Stimulated activated CD8-positive, alpha-beta memory T cell treated with anti-CD3 and anti-CD28 coated beads, Interleukin-4, amount 100 ng/mL, for 48 hours (primary cell): ENCODE measurements at places on chromosomes 13 and 19.
A peak's percentile ranks its signal among the peaks of the same experiment; 100 is the strongest.

DNA sequence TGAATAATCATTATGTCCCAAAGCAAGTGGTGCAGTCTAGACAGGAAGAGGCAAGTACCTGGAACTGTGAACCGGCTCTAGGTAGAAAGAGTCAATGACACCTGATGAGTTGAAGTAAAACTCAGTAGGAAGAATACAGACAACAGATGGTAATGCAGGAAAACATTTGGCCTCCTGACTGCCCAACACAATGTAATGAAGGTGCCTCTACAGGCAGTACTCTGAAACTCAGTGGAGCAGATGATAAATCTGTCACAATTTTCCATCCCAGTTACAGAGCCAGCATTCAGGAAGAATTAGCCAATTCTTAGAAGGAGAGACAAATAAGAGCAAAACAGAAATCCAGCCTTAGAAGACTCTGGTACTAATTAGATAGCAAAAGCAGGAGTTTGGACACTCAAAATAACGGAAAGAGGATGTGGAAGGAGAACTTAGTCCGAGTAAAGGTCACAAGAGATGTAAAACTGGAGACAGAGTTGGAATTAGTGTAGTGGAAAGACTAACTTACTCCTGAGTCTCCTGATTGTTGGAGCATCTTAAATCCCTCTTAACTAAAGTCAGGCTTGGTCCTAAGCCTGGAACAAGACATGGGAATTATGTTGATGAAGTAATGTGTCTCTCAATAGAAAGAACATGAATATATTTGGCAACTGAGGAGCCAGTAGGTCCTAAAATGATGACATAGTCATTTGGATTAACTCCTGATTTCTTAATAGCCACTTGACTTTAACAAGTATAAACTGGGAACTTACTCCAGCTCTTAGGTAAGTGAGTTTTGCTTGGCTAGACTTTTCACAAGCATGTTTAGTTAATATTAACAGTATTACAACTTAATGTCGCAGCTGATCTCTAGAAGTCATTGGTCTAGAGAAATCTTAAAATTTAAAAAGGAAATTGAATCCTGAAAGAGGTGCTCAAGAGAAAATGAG, 457.3 kb upstream of the MIR17HG start:
- no peak for DNase-seq

DNA sequence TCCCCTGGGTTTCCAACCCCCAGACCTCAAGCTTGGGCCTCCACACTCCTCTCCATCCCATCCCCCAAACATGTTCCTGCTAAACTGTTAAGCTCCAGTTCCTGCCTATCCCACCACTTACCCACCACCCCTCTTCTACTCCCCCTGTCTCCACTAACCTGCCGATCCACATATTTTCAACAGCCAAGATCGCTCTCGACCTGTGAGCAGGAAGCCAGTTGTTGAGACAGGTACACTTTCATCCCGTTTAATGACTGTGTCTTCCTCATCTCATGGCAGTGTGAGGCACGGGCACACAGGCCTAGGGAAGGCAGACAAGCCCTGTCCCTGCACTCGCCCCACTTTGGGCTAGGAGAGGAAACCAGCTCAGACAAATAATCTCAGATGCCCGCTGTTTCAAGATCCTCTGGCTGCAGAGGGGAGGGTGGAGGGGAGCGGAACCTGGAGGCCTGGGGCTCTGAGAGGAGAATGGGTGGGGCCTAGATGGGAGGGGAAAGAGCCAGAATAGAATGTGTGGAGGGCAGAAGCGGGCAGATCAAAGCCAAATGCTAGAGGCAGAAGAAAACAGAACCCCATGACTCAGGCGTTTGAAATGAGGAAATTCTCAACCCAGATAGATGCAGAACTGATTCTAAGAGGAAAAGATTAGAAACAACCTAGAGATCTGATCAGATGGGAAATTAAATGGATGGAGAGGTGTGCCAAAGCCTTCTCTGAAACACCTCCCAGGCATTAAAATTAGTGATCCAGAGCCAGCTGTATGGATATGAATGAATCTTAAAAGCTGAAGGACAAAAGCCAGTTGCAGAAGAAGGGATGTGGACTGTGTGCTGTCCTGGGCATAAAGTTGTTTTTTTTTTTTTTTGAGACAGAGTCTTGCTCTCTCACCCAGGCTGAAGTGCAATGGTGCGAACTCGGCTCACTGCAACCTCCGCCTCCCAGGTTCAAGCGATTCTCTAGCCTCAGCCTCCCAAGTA, 16.9 kb upstream of the CYP2S1 start:
- DNase-seq = peak; percentile 42

DNA sequence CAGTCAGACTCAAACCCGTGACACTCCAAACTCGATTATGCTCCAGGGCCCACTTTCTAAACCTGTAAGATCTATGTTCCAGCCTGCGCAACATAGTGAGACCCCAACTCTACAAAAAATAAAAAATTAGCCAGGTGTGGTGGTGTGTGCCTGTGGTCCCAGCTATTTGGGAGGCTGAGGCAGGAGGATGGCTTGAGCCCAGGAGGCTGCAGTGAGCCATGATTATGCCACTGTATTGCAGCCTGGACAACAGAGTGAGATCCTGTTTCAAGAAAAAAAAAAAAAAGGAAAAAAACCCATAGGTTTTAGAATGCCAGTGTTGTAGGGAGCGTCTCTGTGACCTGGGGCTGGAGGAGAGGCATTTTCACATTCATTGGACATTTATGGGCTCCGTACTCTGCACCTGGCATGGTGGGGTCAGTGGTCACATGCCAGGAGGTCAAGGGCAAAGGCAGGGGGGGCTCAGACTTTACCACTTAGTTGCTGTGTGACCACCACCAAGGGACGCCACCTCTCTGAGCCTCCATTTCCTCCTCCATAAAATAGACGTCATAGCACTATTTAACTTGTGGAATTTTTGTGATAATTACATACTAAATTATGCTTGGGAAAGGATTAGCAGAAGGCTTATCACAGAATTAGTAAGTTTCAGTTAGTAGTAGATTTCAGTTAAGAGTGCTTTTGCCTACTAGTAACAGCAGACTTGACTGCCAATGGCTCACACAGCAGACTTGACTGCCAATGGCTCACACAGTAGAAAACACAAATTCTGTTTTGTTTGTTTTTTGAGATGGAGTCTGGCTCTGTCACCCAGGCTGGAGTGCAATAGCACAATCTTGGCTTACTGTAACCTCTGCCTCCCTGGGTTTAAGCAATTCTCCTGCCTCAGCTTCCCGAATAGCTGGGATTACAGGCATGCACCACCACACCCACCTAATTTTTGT, 5.9 kb downstream of the SELENOV start:
- no peak for DNase-seq

DNA sequence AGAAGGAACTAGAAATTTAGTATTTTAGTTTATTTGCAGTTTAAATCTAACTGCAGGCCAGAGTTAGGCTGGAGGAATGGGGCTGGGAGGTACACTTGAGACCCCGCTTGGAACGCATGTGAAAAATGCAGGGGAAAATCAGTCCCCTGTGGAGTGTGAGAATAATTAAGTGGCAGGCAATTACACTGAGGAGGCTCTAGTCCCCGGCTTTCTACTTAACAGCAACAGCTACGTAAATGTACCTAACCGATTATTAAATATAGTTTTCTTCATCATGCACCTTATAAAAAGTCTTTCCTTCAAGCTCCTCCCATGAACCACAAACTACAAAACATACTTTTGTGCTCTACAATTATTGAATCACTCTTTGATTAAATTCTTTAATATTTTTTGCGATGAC, 804 bp downstream of the ZNF708 start:
- DNase-seq = no peak

DNA sequence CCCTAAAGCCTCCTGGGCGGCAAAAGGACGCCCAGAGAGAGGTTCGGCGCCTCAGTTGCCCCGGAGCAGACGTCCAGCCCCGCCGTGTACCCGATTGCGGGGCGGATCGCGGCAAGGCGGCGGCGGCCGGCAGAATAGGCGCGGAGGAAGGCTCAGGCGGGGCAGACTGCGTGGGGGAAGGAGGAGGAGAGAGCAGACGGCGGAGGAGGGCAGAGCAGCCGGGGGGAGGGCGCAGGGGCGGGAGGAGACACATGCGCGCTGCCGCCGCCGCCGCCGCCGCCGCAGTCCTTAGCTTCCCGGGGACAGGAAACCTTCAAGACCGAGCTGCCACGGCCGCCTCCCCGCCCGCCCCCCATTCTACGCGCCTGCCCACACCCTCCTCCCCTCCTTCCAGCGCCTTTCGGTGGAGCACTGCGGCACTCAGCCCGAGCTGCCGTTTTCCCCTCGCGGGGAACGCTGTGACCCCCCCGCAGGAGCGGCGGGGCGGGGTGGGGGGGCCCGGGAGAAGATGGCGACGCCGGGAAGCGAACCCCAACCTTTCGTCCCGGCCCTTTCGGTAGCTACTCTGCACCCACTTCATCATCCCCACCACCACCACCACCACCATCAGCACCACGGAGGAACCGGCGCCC, at the start of gene LRCH1:
LRCH1 (plus strand) TSS at position 282 of the 632 bp plus-strand sequence; CDS start at position 509, 227 bp downstream.
- peak; percentile 89 for DNase-seq

DNA sequence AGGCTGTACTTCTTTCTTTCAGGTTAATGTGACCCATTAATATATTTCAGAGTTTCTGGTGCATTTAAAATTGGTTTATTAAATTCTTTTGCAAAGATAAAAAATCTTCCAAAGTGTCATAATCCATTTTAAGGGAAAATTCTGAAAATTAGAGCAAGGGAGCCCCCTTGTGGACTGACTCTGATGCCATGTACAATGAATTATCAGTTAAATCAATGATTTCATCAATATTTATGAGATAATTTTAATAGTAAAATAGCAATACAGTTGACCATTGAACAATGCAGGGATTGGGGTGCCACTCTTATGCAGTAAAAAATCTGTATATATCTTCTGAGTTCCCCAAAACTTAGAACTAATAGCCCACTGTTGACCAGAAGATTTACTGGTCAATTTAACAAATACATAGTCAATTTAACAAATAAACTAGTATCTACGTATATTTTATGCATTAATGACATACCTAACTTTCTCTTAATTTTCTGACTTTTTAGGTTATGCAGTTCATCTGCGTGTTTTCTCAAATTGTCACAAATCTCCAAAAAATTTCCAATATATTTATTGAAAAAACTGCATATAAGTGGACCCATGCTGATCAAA, 479.1 kb upstream of the MIR17HG start:
- DNase-seq = no peak

DNA sequence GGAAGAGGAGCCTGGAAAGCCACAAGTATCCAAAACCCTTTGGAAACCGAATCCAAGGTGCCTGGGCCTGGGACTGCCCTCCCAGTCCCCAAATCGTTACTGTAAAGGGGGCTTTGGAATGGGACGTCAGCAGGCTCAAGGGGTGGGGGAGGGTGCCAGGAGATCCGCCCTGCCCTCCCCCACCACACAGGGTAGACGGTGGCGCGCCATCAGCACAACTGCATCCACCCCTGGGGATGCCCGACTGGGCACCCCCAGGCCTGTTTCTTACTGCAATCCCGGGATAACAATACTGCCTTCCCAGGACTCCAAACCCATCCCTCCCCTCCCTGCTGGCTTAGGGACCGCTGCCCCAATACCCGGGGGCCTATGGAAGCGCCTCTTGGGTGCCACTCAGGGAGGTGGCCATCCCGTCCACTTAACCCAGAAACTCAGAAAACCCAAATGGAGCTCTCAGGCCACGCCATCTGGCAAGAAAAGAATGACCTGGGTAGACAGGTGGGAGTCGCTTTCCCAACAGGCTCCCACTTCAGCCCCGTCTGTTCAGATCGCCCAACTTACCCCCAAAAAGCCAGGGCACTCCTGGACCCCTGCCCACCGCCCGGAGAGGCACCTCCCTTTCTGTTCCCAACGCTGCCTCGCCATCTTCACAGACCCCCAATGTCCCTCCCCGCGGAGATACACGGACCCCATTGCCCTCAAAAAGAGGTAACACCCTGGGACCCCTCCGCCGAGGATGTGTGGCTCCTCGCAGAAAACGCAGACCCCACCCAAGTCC, 2.4 kb downstream of the KLF16 start:
- no peak for DNase-seq

GRCh38 chr13:90315061-90315460, 1032.4 kb upstream of the MIR17HG start:
- no peak for DNase-seq

DNA sequence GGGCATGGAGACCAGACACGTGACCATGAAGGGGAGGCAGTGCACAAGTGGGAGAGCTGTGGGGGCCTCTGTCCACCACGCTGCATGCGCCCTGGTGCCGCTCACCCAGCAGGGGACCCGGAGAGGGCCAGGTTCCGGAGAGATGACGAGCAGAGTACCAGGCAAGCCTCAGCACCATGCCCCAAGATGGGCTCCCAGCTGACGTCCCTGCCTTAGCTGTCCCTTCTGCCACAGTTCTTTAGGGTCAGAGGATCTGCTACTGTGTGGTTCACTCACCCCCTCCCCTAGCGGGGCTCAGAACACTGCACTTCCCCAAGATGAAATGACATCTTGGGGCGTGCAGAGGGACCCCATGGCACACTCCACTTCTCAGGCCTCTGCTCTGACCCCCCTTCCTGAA, 9.6 kb upstream of the PRKD2 start:
- no peak for DNase-seq

DNA sequence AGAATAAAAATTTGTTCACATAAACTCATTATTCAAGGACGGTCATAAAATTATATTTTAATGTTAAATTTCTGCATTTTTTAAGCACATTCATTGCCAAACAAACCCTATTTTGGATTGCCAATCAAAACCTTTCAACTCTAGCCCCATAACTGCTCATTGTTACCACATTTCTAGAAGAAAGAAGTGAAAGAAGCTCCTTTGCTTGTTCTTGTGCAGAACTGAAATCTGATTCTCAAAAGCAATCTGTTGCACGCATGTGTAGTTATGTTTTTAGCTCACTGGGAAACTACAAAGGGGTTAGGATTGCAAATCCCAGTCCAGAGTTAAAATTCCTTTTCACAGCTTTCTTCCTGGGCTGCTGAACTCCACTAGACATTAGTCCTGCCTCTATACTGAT, 109.5 kb upstream of the MIR17HG start:
- DNase-seq = no peak

- DNase-seq = no peak
Observed at GRCh38 chr13:52847682-52848432, 583 bp downstream of the PCDH8 start.

- DNase-seq = peak; percentile 64
Observed at GRCh38 chr19:38264486-38265212, at the start of gene SPINT2. TSS of gene SPINT2 (plus strand) at chr19:38264573. CDS start at chr19:38264893, 320 bp downstream.

DNA sequence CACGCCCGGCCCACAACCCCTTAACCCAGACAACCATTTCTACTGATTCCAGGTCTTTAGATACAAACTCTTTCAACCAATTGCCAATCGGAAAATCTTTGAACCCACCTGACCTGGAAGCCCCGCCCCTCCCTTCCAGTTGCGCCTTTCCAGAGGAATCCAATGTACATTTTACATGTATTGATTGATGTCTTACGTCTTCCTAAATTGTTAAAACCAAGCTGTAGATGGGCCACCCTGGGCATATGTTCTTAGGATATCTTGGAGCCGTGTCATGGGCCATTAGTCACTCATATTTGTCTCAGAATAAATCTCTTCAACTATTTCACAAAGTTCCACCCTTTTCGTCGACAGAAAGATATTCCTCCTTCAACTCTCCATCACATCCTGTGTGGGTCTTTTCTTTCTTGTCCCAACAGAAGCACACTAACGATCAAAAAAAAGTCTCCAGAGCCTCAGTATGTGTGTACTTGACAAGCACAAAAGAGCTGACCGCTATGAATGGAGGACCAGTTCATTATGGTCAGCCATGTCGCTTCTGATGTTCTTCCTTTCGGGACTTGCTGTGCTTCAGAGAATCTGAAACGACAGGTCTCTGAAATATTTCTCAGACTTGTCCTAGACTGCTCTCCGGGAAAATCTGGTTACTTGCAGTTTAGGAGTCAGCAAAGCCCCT, 601 bp upstream of the ZNF749 start:
- DNase-seq = no peak
